Natural killer cell (primary cell): ENCODE measurements at places on chromosomes 5 and 9. TPM values are rescaled to one million over a fixed set of nuclear protein-coding genes. Genes with fewer than 3 reads are reported as not detected.

TMC1 gene
- total RNA-seq: not detected

DNA sequence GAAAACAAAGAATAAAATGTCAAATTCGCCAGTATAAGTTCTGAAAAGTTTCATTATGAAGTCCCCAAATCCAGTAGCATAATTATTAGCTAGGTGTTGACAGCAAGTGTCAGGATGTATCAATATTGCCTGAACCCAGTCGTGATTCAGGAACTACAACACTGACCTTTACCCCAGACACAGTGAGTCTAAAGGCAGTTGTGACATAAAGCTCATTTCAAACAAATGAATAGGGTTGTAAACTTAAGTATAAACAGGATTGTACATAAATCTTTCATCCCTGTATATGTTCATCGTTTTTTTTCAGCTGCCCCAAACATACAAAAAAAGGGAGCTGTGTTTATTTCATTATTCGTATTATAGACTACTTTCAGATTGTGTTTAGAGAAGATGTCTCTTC lies 385.7 kb downstream of the PLK2 start:
- no peaks in the 10 kb centered on the region for H3K27me3 ChIP-seq
- no peaks in the 10 kb centered on the region for H3K4me1 ChIP-seq
- H3K36me3 ChIP-seq: no peaks in the 10 kb centered on the region
- H3K4me3 ChIP-seq: no peak overlapping the region

DNA sequence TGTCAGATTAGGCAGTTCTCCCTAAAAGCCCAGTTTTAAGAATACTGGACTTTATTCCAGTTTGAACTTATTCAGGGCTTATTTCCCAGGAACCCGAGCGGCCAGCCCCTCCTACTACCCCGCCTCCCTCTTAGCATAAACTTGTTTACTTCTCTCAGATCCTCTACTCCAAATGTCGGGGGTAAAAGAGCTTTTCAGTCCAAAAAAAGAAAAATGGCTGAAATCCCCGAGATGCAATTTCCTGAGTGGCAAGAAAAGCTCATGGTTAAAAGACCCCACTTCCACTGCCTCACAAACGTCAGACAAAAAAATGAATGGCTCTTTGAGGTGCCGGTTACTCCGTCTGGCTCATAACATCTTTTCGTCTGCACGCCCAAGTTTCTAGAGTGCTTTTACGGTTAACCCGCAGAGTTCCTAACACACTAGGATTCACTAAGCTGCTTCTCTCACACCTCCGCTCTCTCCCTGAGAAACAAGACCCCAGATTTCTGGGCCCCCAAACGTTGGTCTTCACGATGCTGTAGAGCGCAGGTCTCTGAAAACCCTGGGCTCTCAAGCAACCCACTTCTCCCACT lies 402 bp downstream of the BRD8 start:
- no peak for DNase-seq
- H3K36me3 ChIP-seq: peaks cover 14% of the 10 kb centered on the region
- peaks cover 18% of the 10 kb centered on the region for H3K4me1 ChIP-seq
- H3K4me3 ChIP-seq: peak overlapping the region; percentile 81

GRCh38 chr5:127863161-127863560 lies 160.0 kb downstream of the CCDC192 start:
- no peak overlapping the region for H3K4me3 ChIP-seq
- no peaks in the 10 kb centered on the region for H3K27me3 ChIP-seq
- H3K27ac ChIP-seq: no peak overlapping the region
- H3K36me3 ChIP-seq: no peaks in the 10 kb centered on the region
- no peaks in the 10 kb centered on the region for H3K4me1 ChIP-seq

DNA sequence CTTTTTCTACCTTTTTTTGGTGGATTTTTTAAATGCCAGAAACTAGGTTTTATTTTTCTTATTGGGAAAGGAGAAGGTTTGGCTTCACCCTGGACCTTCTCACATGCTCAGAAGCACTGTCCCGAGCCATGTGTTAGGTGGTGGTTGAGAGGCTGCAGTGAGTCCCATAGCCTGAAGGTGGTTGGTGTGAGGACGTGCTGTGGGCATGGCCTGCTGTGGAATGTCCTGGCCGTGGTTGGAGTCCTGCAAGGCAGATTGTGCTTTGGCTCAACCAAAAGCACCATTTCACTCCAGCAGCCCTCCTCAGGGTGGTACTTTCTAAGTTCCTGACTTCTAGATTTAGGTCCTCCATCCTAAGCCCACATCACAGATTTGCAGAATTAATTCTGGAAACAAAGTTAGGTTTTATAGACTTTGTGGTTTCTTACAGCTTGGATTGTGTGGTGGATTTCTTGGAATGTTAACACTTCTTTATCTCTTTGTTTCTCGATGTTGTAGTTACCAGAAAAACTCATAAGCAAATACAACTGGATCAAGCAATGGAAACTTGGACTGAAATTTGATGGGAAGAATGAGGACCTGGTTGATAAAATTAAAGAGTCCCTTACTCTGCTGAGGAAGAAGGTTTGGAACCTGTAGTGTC lies 22.6 kb downstream of the OTULIN start:
- no peak for DNase-seq
- peaks cover 4% of the 10 kb centered on the region for H3K4me1 ChIP-seq
- H3K36me3 ChIP-seq: peaks cover 76% of the 10 kb centered on the region
- no peak overlapping the region for H3K27ac ChIP-seq
